ENCODE measurements at places on chromosomes 7 and 10.

DNA sequence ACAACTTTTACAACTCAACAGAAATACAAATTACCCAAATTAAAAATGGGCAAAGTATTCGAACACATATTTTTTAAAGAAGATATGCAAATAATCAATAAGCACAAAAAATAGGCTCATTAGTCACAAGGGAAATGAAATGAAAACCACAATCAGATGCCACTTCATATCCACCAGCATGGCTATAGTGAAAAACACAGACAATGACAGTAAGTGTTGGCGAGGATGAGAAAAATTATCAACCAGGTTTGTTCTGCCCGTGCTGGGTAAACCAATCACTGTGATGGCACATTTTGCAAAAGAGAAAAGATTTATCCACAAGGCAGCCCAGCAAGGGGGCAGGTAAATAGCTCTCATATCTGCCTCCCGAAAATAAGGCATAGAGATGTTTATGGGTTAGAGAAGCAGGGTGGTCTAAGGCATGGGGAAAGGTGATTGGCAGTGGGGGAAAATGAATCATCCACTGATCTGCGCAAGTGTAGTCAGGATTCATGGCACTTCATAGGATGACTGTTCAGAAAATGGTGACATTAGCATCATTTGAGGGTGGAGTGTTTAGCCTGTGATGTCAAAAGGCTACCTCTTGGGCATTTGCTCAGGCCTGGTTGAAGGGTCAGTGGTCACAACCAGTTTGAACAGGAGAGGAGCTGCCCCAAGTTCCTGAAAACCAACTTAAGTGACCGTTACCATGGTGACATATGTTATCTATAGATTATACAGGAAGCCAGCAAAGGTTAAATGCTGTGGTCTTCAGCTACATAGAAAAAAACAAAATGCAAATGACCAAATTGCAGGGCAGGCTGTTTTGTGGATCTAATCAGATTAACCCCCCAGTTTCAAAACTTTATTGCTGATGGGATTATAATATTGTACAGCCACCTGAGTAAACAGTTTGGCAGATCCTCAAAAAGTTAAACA, 8.0 kb upstream of the CFAP70 start:
- DNase-seq = no peak

- no peak for DNase-seq
Observed at GRCh38 chr7:133139350-133139749, 57.5 kb upstream of the CHCHD3 start.

GRCh38 chr7:97167176-97167575, 49.7 kb downstream of the SDHAF3 start:
- DNase-seq = no peak

DNA sequence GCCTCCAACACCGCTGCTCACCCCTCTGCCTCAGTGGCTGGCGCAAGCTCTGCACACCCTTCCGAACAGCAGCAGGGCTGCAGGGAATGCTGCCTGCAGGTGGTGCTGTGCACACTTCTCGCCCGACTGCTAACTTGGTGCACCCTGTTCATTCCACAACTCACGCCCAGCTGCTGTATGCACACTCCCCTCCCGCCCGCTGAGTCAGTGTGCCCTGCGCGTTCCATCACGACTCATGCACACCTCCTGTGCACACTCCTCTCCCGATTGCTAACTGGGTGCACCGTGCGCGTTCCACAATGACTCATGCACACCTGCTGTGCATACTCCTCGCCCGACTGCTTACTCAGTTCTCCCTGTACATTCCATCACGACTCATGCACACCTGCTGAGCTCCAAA, 21.5 kb downstream of the ADARB2 start:
- DNase-seq = no peak

GRCh38 chr10:133326223-133326551, 10.5 kb downstream of the CALY start:
- no peak for DNase-seq

- no peak for DNase-seq
Observed at GRCh38 chr10:131880016-131880590, 20.7 kb upstream of the PPP2R2D start.

- DNase-seq = no peak
Observed at GRCh38 chr7:139675127-139676125, 102.4 kb downstream of the HIPK2 start.

- peak; percentile 31 for DNase-seq
Observed at GRCh38 chr7:131105799-131106680, 221.6 kb upstream of the MKLN1 start.

- no peak for DNase-seq
Observed at GRCh38 chr10:130043491-130043890, 67.1 kb downstream of the C10orf143 start.

GRCh38 chr7:76060842-76061241, 12.9 kb downstream of the MDH2 start:
- DNase-seq = no peak

- no peak for DNase-seq
Observed at GRCh38 chr7:20307901-20308300, 22.8 kb upstream of the ITGB8 start.

GRCh38 chr10:114953047-114953446, 15.1 kb downstream of the TRUB1 start:
- no peak for DNase-seq

DNA sequence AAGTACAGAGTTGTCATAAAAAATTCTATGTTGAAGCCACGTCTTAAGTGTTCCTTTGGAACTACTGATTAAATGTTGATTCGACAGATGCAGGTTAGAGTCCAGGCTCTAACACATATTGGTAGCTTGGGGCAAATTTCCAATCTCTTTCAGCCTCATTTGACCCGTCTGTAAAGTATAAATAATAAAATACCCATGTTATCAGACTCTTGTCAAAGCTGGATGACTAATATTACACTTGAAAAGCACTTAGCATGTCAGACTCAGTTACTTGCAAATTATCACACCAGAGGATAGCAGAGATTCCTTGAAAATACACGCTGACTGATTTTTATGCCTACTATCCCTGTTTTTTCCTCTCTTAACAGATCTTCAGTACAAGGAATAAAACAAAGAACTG, 18.1 kb upstream of the MACC1 start:
- no peak for DNase-seq

GRCh38 chr7:120714945-120715344, 143.0 kb downstream of the TSPAN12 start:
- no peak for DNase-seq

DNA sequence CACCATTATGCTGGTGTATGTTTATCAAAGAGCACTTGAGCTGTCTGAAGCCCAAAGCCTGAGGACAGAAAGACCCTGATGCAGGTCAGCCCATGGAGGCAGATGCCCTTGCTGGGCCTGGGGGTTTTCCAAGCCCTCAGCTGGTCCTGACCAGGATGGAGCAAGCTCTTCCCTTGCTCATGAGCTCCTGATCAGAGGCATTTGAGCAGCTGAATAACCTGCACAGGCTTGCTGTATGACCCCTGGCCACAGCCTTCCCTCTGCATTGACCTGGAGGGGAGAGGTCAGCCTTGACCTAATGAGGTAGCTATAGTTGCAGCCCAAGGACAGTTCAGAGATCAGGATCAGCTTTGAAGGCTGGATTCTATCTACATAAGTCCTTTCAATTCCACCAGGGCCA, 13.0 kb downstream of the AQP1 start:
- DNase-seq = no peak

- no peak for DNase-seq
Observed at GRCh38 chr7:113521468-113521867, 397.3 kb downstream of the PPP1R3A start.

GRCh38 chr10:46250898-46251856, 35.6 kb upstream of the ANTXRL start:
- no peak for DNase-seq

- DNase-seq = no peak
Observed at GRCh38 chr10:30431435-30431911, 2.5 kb upstream of the MAP3K8 start.

- DNase-seq = no peak
Observed at GRCh38 chr7:155916926-155917655, 104.8 kb upstream of the SHH start.

GRCh38 chr10:15775513-15775912, 55.8 kb upstream of the ITGA8 start:
- DNase-seq = no peak

GRCh38 chr10:122939856-122940543, 14.0 kb downstream of the C10orf88 start:
- DNase-seq = no peak

DNA sequence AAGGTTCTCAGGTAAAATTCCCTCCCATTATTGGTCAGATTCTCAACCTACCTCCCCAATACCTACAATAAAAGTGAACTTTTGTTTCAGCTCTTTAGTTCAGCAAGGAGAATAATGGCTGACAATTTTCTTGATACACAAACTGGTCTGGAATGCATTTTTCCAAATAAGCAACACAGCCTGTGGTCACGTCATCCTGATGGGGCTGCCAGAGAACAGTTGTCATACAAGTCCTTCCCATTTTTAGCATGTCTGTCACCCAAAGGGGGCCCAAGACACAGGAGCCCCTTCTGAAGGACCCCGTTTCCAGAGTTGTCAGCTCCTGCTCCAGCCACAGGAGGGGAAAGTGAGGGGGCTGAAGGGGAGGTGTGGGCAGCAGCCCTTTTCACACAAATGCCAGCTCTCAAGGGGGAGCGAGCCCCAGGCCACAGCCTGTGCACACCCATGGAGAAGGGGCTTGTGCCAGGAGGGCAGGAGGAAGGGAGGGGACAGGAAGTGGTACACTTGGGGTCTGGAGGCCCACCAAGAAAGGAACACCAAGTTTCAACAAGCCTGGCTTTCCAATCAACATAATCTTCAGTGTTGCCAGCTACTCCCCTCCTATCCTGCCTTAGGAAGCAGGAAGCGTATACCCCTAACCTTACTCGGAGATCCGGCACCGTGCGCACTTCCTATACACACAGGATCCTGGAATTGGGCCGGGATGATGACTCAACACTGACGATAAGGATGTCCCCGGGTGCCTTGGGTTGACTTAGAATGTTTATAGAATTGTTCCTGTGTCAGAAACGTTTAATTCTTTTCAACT, 43.4 kb upstream of the PDLIM1 start:
- DNase-seq = peak; percentile 19

- DNase-seq = no peak
Observed at GRCh38 chr7:44631458-44632115, 25.2 kb downstream of the OGDH start.

- DNase-seq = no peak
Observed at GRCh38 chr7:22386865-22387264, 29.9 kb upstream of the RAPGEF5 start.

DNA sequence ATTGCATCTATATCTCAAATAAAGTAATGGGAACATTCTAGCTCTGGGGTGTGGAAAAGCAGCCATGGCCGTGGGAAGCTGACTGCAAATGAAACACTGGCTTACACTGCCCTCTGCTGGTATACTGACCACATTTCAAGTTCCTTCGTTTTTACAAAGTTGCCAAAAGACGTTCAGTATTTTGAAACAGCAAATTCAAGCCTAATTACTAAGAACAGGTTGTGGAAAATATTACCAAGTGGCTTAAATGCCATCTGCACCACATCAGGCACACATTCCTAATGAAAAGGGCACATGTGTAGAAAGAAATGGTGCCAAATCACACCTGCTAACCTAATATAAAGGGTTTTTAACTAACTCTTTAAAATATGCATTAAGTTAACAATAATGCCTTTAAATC, 83.9 kb downstream of the JAZF1 start:
- no peak for DNase-seq

DNA sequence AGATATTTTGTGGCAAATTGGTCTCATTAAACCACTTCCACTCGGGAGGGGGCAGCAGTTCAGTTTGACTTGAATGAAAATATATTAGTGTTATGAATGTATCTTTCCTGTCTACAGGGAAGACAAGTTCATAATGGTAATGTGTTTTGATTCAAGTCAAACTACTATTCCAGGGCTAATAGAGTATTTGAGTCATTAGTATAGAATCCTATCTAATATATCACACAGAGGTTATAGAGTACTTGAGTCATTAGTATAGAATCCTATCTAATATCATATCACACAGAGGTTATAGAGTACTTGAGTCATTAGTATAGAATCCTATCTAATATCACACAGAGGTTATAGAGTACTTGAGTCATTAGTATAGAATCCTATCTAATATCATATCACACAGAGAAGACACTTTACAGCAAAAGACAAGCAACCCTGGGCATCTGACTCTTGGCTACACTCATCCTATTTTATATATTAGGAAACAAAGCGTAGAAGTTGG, 199.7 kb upstream of the MAGI2 start:
- no peak for DNase-seq

DNA sequence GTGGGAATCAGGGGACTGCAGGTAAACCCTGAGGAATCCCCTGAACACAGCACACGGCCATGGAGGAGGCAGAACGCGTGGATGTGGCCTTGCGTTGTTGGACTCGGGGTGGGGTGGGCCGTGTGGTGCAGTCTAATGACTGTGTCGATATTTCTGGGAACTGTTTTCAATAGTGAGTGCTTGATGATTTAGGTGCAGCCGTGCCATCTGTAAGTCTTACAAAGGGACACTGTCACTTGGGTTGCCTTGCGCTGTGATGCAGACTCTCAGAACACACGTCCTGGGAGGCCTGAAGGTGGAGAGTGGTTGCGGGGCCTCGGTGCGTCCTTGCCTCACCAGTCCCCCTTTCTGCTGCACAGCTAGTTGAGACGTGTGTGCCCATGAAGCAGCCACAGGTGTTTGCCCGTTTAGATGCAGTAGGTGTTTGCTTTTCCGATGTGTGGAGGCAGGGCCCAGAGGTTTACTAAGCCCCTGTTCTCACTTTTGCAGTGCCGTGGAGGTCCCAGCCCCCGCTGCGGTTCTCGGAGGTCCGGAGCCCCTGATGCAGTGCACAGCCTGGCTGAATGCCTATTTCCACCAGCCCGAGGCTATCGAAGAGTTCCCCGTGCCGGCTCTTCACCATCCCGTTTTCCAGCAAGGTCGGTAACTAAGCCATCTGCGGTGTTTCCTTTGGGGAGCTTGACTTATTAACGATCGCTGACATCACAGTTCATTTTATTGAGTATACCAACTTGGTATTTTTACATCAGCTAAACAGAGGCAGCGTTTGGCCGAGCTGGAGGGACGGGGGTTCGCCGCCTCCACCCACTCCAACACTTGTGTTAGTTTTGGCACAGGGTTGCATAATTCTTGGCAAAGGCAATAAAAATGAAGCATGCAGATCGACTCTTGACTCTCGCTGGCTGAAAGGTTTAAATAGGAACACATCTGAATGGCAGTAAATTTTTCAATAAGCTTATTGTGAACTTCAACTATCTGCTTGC, 240.7 kb downstream of the MGMT start:
- no peak for DNase-seq

- no peak for DNase-seq
Observed at GRCh38 chr10:1274111-1274661, 218.0 kb downstream of the WDR37 start.

DNA sequence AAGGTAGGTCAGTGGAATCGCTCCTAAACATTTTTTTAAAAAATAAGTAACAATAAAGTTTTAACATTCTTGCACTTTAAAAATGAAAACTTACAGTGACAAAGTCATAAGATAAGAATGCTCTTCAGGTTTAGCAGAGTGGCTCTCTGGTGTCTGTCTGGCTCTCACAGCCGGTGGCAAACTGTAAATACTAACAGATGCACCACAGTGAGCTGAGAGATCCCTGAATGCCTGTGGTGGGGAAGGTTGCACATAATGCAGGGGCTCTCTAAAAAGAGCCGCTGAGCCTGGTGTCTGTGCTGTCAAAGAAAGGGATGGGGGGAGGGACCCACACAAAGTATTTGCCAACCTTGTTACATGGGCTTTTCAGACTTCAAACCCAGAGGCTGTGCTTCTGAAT, 498.3 kb downstream of the CCSER2 start:
- no peak for DNase-seq

Data from esophagus squamous epithelium (tissue), 5 donors.